ENCODE measurements at places on chromosomes 7 and 10.

DNA sequence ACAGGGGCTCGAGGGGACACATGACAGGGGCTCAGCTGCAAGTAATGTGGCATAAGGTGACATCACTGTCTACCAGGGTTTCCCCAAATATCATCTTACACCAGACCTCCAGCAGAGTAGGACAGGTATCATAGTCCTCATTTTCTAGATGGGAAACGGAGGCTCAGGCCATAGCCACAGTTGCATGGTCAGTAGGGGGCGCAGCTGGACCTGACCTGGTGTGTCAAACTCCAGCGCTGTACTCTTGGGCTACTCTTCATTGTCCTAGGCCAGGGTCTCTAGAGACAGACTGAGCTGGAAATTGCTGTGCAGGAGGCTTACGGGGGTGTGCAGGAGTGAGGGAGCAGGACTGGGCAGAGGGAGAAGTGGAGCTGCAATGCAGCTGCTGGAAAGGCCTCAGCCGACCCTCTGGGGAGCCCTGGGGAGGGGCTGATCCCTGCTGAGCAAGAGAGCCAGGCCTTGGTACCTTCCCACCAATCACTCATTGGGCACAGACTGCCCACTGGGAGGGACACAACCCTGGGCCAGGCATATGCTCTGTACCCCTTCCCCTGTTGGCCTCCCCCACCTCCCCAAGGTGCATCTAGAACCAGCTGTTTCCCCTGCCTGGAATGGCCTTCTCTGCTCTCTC is 89.9 kb downstream of the CDH23 start:
- DNase-seq = no peak

- no peak for DNase-seq
Measured at GRCh38 chr7:9870674-9871073, 1103.0 kb upstream of the PHF14 start.

DNA sequence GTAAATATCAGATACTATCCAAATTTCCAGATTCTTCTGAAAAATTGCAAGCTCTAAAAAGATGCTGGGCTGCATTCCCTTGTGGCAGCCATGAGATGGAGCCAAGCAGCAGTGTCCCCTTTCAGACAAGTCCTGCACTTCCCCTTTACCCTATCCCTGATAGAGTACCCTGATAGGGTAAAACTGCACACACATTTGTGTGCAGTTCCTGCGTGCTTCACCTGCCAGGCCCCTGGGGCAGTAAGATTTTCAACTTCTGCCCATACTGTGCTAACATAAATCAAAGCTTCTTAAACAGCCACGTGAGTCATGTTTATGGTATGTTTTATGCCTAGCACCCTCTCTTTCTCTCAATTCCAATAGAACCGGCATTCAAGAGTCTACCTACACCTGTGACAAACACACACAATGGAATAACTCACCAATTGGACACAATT is 52.2 kb downstream of the IFIT5 start:
- no peak for DNase-seq

GRCh38 chr10:24419066-24419465 is 210.1 kb downstream of the KIAA1217 start:
- no peak for DNase-seq

GRCh38 chr10:103696411-103697145 is 158.8 kb downstream of the SH3PXD2A start:
- peak; percentile 41 for DNase-seq

- DNase-seq = no peak
Measured at GRCh38 chr7:20786779-20787659, at the start of gene SP8. TSS of gene SP8 (minus strand) at chr7:20786886. CDS start at chr7:20786798, 88 bp downstream.

- DNase-seq = no peak
Measured at GRCh38 chr10:31982111-31982510, 53.5 kb upstream of the ARHGAP12 start.

DNA sequence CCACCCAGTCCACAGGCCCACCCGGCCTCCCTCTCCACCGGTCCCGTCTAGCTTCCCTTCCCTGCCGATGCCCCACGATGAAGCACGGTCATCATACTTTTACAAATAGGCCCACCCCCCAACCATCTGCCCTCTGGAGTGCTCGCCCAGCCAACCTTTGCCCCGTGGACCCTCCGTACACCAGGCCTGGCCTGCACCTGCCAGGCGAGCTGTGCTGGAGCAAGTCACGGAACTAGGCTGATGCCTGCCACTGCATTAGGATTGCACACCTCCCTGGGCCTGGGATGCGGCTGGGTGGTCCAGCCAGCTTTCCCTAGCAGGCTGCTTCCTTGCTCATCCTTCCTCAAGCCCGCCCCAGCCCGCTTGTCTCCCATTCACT is 44.7 kb downstream of the PPIF start:
- DNase-seq = no peak

GRCh38 chr7:112484671-112485167 is 3.9 kb downstream of the LSMEM1 start:
- DNase-seq = no peak

GRCh38 chr7:84923348-84923747 is 263.5 kb downstream of the SEMA3D start:
- DNase-seq = no peak

DNA sequence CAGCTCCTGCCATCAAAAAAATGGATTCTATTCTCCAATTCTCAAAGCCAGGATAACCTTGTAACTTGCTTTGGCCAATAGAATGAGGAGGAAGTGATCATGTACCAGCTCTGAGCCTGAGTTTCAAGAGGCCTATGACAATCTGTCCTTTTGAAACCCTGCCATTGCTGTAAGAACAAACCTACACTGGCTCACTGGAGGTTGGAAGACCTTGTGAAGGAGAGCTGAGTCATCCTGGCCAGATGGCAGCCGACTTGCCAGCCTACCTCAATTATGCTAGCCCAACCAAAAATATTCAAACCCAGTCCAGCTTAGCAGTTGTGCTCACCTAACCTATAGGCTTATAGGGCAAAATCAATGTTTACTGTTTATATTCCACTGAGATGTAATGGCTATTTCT is 93.0 kb downstream of the HGF start:
- no peak for DNase-seq

DNA sequence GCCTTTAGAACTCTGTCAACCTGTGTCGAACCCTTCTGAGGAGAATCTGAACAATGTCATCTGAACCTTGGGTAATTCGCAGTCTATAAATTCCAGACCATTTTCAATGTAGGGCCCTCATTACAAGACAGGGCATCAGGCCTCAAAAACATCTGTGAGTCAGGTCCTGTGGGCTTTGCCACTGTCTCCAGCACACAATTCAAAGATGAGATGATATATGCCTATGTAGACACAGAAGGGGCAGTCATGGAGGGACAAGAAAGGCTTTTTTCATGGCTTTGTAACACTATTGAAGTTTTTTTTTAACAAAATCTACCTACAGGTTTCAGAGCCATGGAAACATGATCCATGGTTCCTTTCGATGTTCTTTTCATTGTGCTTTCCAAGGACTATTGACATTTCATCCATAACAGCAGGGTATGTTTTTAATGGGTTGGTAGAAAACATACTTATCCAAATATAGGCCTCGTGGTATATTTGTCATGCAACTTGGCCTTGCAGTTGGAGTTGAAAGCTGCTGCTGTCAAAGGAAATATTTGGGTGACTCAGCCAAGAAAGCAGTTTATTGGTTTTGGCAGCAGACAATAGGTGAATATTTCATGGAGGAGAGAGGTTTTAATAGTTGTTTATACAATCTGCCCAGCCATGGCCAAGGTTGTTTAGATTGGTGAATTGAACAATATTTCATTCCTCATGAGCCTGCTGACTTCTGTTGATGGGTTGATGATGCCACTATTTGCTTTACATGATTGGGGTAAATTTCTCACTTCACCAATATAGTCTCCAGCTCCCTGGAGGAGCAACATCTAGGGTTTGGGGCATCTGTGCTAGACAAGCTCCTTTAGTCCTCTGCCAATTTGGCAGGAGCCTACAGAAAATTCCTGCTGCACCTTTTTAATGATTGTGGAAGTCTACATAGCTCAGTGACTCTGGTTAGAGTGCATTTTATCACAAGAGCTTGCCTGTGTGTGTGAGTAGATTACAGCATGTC is 158.4 kb upstream of the TMEM72 start:
- no peak for DNase-seq

- no peak for DNase-seq
Measured at GRCh38 chr10:110780704-110781103, 91.0 kb upstream of the PDCD4 start.

- DNase-seq = no peak
Measured at GRCh38 chr7:87359366-87359765, 13.9 kb downstream of the CROT start.

GRCh38 chr7:69654849-69655707 is 56.8 kb downstream of the AUTS2 start:
- DNase-seq = no peak

DNA sequence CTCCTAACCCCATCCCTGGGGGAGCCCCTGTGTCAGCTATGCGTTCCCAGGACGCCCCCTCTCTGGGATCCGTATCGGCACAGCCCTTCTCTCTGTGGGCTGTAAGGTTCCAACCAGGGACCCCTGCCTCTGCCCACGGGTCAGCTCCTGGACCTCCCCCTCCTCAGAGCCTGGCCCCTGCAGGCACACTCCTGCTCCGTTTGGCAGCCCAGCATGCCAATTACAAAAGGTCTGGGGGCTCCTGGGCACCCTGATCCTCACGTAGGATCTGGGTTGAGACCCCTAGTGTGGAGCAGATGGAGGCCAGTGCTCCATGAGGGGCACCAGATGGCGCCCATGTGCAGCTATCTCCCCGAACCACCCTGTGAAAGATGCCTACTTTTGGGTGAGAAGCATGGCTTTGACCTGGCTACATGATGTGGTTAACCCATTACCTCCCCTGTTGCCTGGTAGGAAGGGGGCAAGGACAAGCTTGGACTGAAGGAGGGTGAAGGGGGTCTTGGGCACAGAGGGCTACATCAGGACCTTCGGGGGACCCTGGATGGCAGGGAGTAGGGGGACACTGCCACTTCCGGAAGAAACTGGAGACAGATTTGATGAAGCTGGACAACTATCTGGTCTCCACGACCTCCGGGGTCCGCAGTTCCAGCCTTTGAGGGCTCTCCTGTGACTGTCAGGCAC is 9.0 kb downstream of the TACR2 start:
- no peak for DNase-seq

DNA sequence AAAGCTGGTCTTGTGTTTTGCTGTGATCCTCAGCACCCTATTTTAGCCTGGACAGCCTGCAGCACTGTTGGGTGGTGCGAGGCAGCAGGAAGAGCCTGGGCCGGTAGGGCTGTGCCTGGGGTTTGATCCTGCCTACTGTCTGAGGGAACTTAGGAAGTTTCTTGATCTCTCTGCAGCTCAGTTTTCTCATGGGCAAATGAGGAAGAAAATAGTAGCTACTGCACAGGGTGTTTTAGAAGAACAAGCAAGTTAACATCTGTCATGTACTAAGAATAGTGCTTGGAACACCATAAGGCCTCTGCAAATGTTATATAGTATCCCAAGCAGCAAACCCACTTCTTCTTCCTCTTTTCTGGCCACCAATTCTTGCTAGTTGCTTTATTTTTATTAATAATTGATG is 12.0 kb upstream of the AGR2 start:
- DNase-seq = no peak

DNA sequence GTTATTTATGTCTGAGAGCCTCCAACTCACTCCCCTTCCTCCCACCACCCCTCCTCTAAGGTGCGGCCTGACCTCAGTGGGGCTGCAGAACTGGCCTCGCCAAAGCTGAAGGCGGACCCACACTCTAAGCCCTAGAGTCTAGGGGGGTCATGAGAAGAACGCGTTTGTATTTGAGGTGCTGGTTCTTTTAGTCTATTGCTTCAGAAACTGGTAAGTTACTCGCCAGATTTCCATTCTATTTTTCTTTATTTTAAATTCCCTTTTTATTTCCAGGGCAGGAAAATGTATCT is 357.5 kb downstream of the DNAJB6 start:
- DNase-seq = no peak

DNA sequence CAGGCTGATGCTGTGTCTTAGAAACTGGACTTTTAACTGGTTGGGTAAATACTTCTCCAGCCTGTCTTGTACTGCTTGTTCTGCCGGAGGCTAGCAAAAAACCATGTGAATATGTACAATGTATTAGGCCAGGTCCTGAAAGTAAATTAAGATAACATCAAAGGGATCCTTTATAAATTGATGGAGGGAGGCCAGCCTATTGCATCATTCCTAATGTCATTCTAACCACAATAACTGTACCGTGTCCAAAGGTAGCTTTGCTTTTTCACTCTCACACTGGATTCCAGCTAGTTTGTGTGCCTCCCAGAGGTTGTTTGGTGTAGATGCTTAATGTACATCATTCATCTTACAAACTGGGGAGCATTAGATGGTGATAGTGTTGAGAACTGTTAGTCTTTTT is 91.2 kb upstream of the SEM1 start:
- DNase-seq = no peak

- DNase-seq = no peak
Measured at GRCh38 chr10:126130271-126130710, 233.9 kb downstream of the FANK1 start.

- DNase-seq = no peak
Measured at GRCh38 chr10:68502846-68503245, 24.5 kb downstream of the SLC25A16 start.

GRCh38 chr10:61900829-61901792 is at the start of gene ARID5B:
TSS of gene ARID5B (plus strand) at chr10:61901699. CDS start at chr10:61901710, 11 bp downstream.
- no peak for DNase-seq

GRCh38 chr10:26802527-26802926 is 58.2 kb downstream of the ABI1 start:
- DNase-seq = no peak

- no peak for DNase-seq
Measured at GRCh38 chr7:155265961-155266360, 31.7 kb upstream of the INSIG1 start.

DNA sequence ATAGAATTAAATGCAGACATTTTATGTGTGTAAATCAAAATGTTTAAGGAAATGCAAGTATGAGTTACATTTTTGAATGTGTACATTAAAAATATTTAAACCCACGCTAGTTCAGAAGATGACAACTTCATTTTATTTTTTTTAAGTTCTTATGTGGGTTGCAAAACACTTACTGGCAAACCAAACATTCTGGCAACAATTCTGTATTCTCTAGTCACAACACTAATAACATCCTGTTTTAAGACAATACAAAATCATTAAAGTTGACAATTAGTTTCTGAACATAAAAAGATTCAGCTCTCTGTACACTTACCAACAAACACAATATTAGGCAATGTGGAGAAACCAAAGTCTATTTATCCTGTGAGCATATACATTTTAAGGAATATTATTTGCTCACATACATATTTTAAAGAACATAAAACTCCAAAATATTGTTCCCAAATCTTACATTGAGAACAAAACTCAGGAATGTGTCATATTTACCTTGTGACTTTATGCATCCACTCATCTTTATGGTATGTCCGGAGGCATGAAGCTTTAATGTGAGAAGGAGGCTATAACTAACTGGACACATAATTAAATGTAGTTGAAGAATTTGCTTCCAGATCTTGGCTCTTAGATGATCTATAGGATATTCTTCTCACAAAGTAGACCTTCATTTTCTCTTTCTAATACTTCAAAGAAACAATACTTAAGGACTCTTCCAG is 134.7 kb downstream of the DGKB start:
- no peak for DNase-seq

Measured in stimulated activated CD4-positive, alpha-beta T cell treated with anti-CD3 and anti-CD28 coated beads, Interleukin-1b, Interleukin-23, amount 100 ng/mL, for 1 hour (primary cell).